Putamen (tissue), 1 donor: ENCODE measurements at places on chromosomes 2 and 18.

- peak; percentile 52 for DNase-seq
These were observed 38.2 kb upstream of the LYPD6B start for GRCh38 chr2:149000158-149000938.

- no peak for DNase-seq
These were observed 158.0 kb downstream of the NEDD4L start for GRCh38 chr18:58201733-58202730.

DNA sequence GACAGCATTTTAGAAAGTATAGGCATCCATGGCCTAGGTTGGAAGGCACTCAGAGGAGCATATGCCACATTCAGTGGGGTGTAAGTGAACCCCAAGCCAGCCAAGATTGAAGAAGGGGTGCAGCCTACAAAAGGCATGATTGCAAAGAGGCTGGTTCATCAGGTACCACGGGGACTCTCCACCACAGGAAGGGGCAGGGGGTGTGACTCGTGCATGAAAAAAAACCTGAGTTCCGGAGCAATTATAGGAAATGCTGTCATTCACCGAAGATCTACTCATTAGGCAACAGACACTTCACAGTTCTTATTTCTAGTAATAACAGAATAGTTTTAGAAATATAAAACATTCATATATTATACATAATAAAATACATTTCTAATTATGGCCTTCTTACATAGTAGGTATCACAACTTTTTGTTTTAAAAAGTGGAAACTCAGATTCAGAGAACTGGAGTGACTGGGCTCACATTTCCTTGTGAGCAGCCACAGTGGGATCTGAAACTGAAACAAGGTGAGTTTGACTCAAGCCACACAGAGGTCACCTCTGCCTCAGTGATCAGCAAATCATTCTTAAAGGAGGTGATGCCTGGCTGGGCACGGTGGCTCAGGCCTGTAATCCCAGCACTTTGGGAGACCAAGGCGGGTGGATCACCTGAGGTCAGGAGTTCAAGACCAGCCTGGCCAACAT is 188.4 kb upstream of the GYPC start:
- DNase-seq: no peak

GRCh38 chr2:219987830-219988229 is 360.4 kb downstream of the SLC4A3 start:
- DNase-seq: no peak

DNA sequence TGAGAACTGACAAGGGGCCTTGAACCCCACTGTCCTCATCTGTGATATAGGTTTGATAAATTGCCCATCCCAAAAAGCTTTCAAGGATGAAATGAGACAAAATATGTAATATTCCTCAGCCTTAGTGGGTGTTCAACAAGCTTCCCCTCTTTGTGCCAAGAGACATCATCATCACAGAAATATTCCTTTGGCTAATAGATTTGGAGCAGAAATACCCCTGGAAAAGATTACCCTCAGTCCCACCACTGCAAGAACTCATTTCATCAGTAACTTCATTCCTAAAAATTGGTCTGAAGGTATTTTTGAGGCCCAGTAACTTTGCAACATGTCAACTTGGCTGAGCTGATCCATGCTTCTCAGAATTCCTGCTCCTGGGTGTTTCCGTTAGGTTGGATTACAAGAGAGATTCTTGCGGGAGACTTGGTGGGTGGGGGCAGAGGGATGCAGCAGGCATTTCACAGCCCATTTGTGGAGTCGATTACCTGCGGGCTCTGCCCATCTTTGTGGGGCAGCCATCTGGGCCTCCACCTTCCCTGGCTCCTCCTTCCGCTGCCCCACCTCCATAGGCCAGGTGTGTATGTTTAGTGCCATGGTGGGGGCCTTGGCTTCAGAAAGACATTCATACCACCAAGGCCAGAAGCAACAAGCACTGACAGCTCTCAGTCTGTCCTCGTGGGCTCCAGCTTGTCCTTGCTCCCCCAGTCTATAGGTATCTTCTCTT is 263.9 kb downstream of the GLI2 start:
- DNase-seq: no peak

DNA sequence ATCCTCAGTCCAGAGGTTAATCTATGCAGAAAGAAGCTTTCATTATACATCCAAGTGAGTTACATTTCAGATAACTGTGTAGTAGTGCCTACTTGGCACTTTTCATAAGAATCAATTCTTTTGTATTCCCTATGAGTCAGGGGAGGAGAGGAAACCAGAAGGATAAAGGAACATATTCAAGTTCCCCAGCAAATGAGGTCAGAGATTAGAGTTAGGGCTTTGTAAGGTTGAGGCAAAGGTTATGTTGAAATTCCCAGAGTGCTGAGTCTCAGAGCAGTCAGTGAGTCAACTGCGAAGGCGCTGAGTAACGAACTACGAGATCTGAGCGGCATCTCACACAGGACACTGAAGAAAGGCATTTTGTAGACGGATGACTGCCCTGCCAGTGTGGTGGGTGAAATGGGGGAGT is 25.1 kb upstream of the ME2 start:
- DNase-seq: no peak

- DNase-seq: no peak
These were observed 327.6 kb downstream of the ZNF516 start for GRCh38 chr18:76167410-76167809.

DNA sequence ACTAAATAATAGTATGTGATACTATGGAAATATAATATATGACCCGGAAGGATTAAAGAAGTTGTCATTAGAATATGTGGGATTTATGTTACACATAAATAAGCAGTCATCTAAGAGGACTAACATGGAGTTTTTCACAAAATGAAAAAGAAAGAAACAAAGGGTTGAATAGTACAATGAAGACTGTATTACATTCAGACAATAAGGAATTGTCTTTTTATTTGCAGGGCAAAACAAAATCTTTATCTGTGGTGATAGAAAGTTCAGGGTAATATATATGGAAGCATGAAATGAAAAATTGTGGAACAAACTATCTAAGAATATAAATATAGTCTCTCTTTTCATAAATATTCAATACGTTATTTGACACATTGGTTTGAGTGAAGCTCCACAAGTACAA is 5.8 kb downstream of the ERMN start:
- peak; percentile 68 for DNase-seq

DNA sequence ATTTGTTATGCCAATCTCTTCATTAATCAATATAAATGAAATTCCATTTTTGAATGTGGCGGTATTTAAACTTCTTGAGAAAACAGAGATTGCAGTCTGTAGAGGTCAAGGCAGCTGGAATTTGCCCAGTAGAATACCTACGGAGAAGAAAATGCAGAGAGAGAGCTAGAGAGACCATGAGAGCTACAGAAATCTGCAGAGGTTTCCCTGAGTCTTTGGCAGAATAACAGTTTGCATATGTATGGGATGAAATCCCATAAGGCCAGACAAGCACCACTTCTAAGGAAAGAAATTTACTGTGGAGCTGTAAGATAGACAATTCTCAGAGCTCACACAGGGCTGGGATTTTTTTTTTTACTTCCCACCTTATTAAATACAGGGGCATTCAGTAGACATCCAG is 23.6 kb upstream of the TMEFF2 start:
- no peak for DNase-seq

- DNase-seq: no peak
These were observed 980.7 kb upstream of the CRIM1 start for GRCh38 chr2:35374845-35375244.

GRCh38 chr2:214311931-214312749 is 98.7 kb upstream of the VWC2L start:
- DNase-seq: no peak

DNA sequence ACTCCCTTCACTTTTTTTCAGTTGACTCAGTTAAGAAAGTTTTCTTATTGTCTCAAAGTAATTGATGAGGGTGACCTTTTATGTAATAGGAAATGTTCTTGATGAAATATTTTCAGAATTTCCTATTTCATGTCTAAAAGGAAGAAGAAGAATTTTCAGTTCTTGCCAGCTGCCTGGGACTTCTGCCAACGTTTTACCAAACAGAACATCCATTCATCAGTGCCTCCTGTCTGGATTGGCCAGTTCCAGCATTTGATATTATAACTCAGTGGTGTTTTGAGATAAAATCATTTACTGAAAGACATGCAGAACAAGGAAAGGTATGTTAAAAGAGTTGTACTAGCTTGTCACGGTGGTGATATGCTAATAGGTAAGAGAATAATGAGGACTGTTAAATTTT is 104.7 kb upstream of the MYO3B start:
- DNase-seq: peak; percentile 80

DNA sequence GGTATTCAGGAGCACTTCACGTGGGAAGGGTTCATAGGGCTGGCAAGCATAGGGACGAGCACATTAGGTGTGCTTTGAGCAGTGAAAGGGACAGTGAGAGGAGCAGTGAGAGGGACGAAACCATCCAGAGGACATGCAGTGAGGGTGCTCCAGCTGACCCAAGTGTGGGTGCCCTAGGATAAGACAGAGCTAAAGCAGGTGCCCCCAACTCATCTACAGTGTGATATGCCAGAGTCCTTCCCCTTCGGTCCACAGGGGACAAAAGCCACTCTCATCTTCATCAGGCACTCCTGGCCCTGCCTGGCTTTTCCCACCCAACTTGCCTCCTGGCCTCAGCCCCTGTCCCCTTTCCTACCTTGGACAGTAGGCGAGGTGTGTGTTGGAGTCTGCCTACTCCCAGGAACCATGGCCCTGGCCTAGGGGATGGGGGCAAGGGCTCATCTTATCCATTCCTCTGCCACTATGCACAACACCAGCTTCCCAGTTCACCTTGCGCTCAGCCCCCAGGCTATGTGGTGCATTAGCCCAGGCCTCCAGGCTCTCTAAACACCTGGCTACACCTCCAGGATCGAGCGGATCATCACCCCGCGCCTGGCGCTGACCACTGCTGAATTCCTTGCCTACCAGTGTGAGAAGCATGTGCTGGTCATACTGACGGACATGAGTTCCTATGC is 16.1 kb upstream of the ANKRD53 start:
- no peak for DNase-seq
